Right ventricle myocardium inferior (tissue), 1 donor: ENCODE measurements at places on chromosomes 4 and X. TPM values are rescaled to one million over a fixed set of nuclear protein-coding genes. Genes with fewer than 3 reads are reported as not detected.

The GAGE12H gene
- not detected for total RNA-seq

- no peak for DNase-seq
Measured at GRCh38 chr4:82005158-82005557, 368.6 kb downstream of the HNRNPD start.

The COL25A1 gene
- total RNA-seq, result 0.73 TPM

The USP17L12 gene
- not detected for total RNA-seq

DNA sequence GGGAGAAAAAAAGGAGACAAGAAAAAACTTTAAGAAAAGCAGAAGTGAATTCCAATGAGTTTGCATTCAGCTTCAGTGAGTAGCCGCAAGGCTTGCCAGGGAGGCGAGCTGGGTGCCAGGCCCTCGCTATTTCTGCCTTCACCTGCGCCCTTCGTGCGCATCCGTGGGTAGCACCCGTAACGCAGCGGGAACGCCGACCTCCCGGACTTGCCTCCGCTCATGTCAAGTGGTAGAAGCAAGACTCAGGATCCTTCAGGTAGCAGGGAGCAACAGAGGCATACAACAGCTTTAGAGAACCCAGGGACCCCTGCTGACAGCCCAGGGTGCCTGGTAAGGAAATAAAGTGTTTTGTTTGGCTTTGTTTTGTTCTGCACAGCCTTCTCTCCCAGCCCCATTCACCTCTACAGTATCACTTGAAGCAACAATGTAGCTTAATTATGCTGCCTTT, 140.0 kb upstream of the BCOR start:
- no peak for DNase-seq

- DNase-seq, result no peak
Measured at GRCh38 chrX:103797691-103798090, 21.1 kb downstream of the PLP1 start.

The ANOS1 gene
- 4.9 TPM for total RNA-seq

The NOCT gene
- total RNA-seq, result 8.5 TPM

DNA sequence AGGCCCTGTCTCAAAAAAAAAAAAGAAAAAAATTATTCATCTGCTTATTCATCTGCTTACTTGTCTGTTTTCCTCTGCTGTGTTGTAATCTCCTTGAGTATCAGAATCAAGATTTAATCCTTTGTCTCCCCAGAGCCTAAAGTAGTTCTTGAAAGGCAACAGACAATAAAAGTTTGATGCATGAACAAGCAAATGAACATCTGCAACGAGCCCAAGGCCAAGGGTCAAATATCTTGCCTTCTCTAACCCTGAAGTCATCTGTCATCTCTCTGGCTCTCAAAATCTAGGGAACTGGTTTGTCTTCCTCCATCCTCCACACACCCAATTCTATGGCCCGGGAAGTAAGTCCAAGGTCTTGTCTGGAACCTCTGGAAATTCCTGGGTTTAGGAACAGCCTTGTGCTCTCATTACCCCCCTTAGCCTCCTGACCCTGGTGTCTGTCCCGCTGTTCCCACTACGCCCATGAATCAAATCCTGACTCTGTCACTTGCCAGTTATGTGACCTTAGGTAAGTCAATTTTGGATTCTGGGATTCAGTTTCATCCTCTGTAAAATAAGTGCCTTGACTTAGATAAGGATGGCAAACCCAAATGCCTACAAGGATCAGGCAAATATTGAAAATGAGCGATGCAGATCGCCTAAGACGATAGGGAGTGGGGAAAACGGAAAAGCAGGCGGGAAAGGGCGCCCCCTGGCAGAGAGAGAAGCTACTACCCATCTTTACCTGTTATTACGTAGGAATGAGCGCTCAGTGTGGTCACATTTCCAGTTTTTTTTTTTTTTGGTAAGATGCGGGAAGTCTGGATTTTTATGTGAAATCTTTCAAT, 102.7 kb upstream of the DHX15 start:
- no peak for DNase-seq

GRCh38 chr4:11106759-11107158, 321.9 kb downstream of the HS3ST1 start:
- no peak for DNase-seq

DNA sequence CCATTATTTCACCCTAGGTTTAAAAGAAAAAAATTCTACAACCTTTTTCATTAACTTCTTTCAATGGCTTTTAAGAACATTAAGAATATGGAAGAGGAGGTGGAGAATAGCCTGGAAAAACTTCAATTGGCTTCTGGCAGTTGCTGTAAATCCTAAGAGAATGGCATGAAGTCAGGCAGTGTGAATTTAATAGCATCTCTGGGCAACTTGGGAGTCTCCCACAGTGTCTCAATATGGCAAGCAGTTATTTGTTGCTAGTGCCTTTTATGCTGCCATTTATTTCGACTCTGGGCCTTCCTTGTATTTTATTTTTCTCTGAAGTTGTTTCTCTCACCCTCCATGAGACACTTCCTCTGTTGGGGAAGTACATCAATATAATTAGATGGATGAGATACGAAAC, 322.1 kb downstream of the CBLL2 start:
- DNase-seq, result no peak

GRCh38 chr4:5821665-5822358, 71.1 kb downstream of the CRMP1 start:
- DNase-seq, result peak; percentile 47

DNA sequence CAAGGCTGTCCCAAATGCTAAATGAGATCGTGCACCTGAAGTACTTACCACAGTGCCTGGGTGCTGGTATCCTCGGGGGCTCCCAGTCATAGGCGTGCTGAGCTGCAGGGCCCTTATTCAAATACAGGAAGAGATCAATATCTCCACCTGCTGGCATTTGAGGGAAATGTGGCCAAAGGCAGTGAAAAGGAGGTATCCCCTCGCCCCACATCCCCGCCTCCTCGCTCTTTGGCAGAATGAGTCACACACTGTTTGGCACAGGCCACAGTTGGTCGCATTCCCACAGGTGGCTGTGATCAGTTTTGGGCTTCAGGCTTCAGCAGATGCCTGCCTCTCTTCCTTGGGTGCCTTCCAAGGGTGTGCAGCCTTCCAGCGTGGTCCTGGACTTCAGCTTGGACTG, 28.4 kb downstream of the ZNF185 start:
- no peak for DNase-seq

- DNase-seq, result no peak
Measured at GRCh38 chrX:130386408-130386808, 934 bp upstream of the GPR119 start.

- DNase-seq, result no peak
Measured at GRCh38 chr4:67343199-67343598, 202.1 kb downstream of the CENPC start.

The SMR3A gene
- total RNA-seq, result not detected

The LRRC66 gene
- total RNA-seq, result 0.32 TPM

The SCRG1 gene
- total RNA-seq, result 0.76 TPM

- DNase-seq, result no peak
Measured at GRCh38 chrX:22135994-22136684, 104.0 kb downstream of the PHEX start.

DNA sequence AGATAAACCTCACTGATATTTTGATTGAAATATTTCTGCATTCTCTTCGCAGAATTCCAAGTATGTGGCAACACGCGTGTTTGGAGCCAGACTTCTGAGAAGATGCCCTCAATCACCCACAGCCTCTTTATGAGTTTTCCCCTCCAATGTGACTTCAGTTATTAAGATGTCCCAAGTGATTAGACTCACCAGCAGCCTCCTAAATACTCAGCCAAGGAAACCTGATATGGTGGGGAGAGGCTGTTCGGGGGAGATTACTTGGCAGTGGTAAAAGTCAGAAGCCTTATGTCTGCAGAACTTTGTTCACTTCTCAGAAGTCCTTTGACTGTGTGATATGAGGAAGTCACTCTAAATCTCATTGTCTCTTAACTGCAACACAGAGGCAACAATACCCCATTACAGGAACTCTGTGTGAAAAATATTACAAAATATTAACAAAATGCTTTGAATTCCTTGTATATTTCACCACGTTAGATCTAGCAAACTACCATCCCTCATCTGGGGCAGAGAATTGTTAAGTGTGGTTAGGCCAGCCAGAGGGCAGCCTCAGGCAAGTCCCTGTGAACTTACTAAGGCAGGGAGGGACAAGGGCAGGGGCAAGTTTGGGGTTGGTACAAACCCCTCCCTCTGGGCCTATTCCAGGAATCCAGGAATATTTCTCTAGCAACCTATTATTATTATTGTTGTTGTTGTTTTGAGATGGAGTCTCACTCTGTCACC, 151.4 kb upstream of the USP9X start:
- no peak for DNase-seq

GRCh38 chr4:102620697-102621497, 119.7 kb downstream of the NFKB1 start:
- DNase-seq, result no peak

GRCh38 chrX:12366440-12366839, 228.2 kb downstream of the FRMPD4 start:
- DNase-seq, result no peak

DNA sequence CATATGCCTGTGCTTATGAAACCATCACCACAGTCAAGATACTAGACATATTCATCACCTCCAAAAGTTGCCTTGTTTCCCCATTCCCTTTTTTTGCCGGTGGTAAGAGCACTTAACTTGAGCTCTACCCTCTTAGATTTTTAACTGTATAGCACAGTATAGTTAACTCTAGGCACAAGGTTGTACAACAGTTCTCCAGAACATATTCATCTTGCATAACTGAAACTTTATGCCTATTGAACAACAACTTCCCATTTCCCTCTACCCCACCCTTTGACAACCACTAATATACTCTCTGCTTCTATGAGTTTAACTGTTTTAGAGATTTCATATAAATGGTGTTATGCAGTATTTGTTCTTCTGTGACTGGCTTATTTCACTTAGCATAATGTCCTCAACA, 119.3 kb downstream of the ASB9 start:
- no peak for DNase-seq

GRCh38 chr4:139808808-139809756, 143.5 kb downstream of the MGST2 start:
- DNase-seq, result no peak

DNA sequence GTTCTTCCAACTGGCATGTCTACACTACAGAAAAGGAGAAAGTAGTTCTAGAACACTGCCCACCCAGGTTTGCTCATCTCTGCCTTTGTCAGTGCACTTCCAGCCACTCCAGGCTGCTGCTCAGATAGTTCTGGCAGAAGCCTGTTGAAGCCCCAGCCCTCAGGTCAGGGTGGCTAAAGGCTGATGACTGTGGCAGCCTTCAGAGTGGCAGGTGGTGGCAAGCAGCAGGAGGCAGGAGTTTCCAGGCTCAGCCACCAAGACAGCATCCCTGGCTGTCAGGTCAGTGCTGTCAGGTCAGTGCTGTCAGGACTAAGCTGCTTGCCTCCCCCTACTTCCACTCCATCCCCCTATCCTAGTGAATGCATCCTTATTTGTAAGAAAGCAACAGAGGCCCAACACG, 100.4 kb downstream of the MAMLD1 start:
- DNase-seq, result no peak

- no peak for DNase-seq
Measured at GRCh38 chr4:5365071-5366008, 314.1 kb downstream of the STK32B start.

The GAGE1 gene
- total RNA-seq, result not detected

The TMPRSS11E gene
- not detected for total RNA-seq

The ZAR1 gene
- total RNA-seq, result not detected
